ENCODE measurements at places on chromosomes 16 and 17.

- DNase-seq, result no peak
Observed at GRCh38 chr17:79630126-79630525, 19.3 kb upstream of the RBFOX3 start.

GRCh38 chr17:79007504-79008381, 1.8 kb downstream of the CANT1 start:
- DNase-seq, result no peak

DNA sequence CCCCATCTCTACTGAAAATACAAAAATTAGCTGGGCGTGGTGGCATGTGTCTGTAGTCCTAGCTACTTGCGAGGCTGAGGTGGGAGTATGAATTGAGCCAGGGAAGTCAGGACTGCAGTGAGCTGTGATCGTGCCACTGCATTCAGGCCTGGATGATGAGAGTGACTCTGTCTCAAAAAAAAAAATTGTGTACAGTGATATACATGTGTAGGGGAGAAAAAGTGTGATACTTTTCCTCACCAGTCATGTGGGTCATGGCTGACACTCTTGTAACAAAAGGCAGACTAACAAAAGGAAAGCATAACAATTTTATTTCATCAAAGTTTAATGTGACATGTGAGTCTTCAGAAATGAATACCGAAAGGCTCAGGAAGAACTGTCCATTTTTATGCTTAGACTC, 2.0 kb upstream of the ABCC12 start:
- DNase-seq, result no peak

DNA sequence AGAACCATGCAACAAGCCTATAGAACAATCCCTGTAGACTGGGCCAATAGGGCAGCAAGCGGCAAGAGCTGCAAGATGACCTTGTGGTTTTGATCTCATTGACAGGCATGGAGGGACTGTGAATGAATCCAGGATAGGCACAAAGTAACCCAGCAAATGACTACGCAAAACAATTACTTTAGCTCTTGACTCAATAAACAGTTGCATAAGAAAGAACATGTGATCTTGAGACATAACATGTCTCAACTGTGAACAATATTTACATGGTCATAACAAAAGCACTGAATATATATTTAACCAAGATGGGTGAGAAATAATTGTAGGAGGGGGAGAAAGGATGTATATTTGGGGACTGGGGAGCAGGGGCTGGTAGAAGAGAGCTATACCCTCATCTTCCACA, 313.7 kb upstream of the CDH5 start:
- DNase-seq, result peak; percentile 52

DNA sequence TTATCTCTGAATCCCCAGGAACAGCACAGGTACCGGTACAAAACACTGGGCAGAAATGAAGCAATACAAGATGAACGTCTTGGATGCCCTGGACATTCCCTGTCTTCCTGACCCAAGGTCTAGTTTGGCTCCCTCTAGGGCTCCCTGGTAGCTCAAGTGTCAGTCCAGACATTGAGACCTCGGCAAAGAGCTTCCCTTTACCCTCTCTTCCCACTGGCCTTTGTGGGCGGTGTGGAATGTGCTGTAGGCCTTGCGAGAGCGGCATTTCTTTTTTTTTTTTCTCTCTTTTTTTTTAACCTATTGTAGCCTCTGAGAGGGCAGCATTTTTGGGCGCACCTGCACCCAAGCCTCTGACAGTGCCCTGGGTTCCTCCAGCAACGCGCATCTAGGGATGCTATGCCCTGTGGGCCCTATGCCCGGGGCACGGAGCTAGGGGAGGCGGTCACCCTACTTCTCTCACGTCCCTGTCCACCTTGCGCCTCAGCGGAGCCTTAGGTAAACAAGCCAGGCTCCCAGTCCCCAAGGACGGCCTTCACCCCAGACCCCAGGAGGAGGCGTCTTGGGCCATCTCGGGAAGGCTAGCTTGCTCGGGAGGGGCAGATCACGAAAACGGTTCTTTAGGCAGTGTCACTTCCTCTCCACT, 1.2 kb upstream of the NFATC3 start:
- DNase-seq, result peak; percentile 58

DNA sequence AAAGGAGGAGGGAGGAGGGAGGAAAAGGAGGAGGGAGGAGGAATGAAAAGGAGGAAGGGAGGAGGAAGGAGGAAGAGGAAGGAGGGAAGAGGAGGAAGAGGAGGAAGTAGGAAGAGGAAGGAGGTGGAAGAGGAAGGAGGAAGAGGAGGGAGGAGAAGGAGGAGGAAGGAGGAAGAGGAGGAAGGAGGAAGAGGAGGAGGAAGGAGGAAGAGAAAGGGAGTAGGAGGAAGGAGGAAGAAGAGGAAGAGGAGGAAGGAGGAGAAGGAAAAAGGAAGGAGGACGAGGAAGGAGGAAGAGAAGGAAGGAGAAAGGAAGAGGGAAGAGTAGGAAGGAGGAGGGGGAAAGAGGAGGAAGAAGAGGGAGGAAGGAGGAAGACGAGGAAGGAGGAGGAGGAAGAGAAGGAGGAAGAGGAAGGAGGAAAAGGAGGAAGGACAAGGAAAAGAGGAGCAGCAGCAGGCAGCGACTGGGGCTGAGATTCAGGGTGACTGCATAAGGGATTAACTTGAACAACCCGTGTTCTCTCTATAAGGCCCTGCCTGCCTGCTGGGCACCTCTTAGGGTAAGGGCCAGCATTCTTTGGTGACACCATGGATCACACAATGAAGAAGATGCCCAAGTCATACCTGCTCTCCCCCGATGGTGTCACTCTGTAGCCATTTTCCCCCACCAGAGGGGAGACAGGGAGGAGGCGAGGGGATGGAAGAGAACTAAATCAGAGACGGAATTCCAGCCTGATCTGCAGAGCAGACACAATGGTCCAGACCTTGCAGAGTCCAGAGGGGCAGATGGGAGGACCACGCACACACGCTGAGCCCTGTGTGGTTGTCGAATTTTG, 1.4 kb upstream of the IL34 start:
- DNase-seq, result no peak

DNA sequence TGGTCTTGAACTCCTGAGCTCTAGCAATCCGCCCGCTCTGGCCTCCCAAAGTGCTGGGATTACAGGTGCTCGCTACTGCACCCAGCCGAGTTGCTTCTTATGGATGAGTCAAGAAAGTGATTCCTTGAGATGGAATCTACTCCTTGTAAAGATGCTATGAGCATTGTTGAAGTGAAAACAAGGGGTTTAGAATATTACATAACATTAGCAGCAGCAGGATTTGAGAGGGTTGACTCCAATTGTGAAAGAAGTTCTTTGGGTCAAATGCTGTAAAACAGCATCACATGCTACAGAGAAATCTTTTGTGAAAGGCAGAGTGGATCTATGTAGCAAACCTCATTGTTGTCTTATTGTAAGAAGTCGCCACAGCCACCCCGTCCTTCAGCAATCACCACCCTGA, 72.7 kb downstream of the NT5M start:
- DNase-seq, result peak; percentile 66

GRCh38 chr17:67829331-67829730, 4.0 kb downstream of the BPTF start:
- no peak for DNase-seq

- no peak for DNase-seq
Observed at GRCh38 chr16:88013091-88013609, 61.9 kb downstream of the BANP start.

- no peak for DNase-seq
Observed at GRCh38 chr17:61451538-61452300, 503 bp upstream of the TBX4 start.

DNA sequence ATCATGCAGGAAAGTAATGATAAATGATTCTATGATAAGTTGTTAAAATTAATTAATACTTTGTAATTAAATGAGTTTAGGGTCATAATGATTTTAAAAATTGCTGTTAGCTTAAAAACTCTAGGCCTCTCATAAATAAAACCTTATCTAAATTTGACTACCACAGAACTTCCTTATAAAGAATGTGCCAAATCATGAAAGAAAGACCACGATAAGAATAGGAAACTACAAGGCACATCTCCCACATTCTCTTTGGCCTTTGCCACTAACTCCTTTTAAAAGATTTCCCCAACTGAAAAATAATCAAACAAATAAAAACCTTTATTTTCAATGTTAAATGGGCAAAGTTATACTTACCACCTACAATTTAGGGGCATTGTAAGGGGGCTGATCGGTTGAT, 164.6 kb upstream of the C17orf78 start:
- peak; percentile 24 for DNase-seq

DNA sequence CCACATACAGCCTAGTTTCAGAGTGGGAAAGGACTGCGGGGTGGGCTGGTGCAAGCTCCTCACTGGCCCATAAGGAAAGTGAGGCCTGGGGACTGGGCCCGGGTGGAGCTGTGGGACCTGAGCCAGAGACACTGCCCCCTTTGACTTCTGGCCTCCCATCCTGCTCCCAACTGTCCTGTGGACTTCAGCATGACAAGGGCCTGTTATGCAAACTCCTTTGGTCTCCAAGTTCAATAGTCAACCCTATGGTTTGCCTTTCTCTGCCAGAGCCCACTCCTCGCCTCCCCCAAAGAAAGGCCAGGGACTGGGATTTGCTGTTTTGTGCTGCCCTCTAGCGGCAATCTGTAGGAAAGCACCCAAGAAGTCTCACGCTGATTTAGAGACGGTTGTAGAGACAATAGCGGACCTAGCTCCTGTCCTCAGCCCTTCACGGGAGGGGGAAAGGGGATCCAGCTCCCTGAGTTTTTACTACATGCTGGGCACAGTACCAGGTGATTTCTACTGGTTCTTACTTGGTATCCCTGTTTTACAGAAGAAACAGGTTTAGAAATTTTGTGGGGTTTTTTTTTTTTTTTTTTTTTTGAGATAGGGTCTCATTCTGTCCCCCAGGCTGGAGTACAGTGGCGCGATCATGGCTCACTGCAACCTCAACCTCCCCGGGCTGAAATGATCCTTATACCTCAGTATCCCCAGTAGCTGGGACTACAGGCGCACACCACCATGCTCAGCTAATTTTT, 1.2 kb upstream of the TLCD3B start:
- peak; percentile 54 for DNase-seq

DNA sequence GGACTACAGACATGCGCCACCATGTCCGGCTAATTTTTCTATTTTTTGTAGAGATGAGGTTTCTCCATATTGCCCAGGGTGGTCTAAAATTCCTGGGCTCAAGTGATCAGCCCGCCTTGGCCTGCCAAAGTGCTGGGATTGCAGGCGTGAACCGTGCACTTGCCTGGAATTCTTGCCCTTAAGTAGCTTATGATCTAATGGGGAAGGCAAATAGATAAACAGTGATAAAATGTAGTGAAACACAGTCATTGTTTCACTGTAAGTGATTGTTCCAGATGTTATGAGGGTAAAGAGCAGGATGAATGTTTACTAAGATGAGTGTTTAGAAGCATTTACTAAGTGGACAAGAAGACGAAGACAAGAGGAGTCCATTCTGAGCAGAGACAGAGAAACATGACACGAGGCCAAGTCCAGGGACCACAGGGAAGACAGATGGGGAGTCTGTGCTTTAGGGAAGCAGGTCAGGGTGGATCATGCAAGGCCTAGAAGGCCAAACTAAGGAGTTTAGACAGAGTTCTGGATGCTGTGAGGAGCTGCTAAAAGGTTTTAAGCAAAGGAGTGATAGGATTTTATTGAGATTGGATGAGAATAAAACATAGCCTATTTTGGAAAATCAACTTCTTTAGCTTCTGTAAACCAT, 36.9 kb downstream of the YPEL2 start:
- peak; percentile 61 for DNase-seq

DNA sequence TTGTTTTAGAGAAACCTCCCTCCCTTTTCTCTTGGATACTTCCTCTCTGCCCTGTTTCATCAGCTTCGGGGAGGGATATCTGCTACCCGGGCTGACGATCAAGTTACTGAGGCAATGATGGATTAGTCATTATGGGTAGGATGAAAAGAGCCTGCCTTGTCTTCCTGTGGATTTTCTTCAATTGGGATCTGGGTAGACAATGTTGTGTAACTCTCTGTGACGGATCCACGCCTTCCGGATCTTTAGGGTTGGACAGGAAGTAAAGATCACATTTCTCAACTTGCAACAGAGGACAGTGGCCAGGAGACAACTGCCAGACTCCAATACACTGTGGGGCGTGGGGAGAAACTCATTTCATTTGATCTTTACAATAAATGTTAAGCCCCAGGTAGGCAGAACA, 11.3 kb upstream of the CHST6 start:
- DNase-seq, result peak; percentile 55

- DNase-seq, result no peak
Observed at GRCh38 chr16:15443753-15444152, 9.4 kb downstream of the BMERB1 start.

GRCh38 chr17:3657874-3658783, 10.2 kb downstream of the TAX1BP3 start:
- no peak for DNase-seq

DNA sequence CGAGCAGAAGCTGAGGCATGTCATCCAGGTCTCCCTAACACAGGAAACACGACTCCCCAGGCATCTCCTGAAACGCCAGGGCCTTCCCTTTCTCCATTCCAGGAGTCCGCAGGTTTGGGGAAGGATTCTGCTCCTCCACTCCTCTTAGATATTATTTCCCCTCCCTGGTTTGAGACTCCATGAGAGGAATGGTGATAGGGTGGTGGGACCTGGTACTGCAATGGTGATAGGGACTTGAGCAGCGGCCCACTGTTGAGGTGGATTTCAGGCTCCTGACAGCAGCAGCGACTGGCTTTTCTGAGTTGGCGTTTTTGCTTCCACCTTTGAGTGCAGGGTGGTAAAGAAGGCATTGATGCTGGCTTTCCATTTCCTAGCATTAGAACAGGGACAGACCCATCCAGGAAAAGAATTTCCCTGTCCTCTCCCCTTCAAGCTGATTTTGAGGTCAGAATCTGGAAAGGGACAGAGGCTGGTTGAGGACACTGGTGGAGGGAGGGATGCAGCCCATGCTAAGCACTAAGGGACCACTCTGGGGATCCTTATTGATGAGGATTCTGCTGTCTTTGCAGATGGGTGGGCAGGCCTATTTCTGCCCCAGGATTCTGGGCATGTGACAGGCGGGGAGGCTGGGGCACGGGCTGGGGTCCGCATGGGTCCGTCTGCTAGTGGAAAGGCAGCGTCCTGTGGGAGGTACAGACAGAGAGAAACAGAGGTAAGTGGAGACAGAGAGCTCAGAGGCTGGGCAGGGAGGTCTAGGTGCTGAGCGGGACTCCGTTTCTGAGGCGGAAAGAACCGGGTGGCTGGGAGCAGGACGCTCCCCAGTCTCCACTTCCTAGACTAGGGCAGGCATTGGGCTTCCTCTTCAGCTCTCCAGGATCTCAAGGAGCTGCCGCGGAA, 1.3 kb upstream of the TBX4 start:
- DNase-seq, result no peak

- no peak for DNase-seq
Observed at GRCh38 chr16:84138824-84139627, 6.0 kb downstream of the HSDL1 start.

DNA sequence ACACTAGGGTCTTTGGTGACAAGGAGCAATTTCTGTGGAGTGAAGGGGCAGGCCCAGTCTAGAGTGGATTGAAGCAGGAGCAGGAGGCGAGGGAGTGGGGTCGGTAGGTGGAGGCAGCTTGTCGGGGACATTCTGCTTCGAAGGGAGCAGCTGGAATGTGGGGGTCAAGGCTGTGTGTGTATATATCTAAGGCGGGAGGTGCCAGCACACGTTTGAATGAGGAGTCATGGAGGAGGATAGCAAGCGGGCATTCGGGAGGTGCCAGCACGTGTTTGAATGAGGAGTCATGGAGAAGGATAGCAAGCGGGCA, 17.7 kb downstream of the NT5M start:
- no peak for DNase-seq

DNA sequence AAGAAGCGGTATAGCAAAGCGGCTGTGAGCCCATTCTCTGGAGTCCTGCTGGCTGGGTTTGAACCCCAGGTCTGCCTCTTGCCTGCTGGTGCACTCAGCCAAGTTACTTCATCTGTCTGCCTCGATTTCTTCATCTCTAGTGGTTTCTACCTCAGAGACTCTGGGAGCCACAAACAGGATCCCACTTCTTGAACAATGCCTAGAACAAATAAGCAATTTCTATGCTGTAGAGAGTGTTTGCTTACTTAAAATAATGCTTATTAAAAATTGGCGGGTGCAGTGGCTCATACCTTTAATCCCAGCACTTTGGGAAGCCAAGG, 75.5 kb downstream of the CMIP start:
- no peak for DNase-seq

All from amniotic epithelial cell (primary cell).